ENCODE measurements at places on chromosomes 4 and X.

DNA sequence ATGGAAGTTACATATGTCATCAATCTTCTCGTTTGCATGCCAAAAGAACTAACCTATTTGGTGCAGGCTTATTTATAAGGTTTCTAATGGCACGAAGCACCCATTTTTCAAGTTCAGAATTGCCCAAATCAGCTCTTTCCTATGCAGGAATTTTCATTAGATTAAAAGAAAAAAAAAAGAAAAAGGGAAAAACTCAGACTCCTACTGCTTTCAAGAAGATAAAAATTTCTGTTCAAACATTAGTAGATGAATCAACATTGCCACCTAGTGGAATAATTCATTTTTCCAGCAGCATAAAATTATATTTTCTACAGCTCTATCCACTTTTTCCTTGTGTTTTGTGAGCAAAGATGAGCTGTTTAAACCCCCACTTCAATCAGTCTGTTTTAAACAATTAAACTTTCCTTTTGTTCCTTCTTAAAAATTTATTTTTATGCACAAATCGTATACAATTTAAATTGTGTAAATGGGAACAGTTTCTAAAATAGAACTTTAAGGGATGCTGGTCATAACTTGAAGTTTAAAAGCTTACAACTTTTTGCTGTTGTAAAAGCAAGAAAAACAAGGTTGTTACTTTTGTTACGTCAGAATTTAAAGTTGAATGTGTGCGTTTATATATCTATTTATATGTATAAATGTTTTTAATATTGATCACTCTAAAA lies 309.9 kb downstream of the ARAP2 start:
- DNase-seq = no peak

GRCh38 chr4:145132511-145133098 lies 34.5 kb downstream of the ABCE1 start:
- no peak for DNase-seq

- DNase-seq = peak; percentile 33
Measured at GRCh38 chrX:154097003-154097588, 421 bp downstream of the MECP2 start.

GRCh38 chr4:185754961-185755360 lies 57.0 kb downstream of the SORBS2 start:
- no peak for DNase-seq

DNA sequence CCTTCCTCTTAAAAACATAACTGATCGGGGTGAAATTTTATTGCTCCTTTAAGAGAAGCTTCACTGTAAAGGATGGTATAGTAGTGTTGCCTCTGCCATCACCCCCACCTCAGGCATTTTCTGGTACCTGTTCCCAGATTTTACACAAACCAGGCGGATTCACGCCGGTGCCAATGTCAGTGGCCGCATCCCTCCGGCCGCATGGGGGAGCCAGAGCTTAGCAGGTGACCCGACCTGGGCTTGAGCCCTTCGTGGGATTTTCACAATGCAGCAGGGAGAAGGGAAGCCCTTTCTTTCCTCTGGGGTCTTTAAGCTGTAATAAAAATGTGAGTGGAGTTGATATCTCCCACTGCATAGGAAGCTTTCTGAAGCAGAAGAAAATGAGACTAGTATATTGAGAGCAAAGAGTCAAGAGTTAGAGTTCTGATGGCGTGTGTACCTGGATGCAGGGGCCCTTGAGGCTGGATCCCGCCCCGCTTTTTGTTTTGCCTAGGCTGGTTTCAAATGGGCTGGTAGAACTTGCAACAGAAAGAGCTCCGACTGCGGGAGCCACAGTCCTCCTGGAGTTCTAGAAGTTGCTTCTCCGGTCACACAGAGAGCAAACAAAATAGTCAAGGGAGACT lies 59.4 kb downstream of the POLR2B start:
- DNase-seq = no peak

- DNase-seq = no peak
Measured at GRCh38 chr4:148349153-148349552, 93.1 kb downstream of the NR3C2 start.

DNA sequence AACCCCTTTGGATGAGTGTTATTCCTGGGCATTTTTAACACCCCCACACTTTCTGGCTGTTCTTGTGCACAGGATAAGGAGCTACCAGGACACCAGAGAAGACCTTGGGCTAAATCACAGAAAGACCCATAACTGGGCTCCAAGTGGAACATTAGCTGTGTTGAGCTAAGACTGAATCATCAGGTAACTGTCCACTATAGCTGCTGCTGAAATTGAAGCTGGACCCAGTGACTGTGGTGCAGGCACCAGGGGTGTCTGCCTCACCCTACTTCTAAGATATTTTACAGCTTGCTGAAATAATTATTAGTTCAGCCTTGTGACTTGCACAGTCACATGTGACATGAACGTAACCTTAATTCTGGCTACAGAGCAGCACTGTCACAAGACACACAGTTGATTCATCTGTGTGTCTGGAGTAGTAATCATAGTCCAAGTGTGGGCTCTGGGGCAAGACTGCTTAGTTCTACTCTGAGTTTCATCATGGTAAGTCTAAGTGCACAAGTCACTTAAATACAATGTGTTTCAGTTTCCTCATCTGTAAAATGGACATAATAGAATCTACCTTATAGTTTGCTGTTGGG lies 127.4 kb downstream of the SLC39A8 start:
- no peak for DNase-seq

DNA sequence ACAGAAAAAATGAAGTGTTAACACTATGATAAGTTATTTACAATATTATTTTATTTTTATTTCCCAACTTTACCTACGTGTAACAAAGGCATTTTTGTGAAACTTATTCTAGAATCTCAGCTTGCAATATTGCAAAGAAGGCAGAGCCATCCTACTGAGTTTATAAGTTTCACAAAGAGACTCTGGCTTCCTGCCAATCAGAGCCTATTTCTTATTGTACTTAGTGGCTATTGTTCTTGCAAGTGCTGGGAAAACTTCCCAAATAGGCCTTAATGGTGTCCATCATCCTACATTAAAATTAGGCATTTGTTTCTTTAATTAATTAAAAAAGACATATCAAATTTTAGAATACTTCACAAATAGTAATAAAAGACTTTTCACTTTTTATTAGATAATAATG lies 233.2 kb downstream of the EPHA5 start:
- DNase-seq = no peak

DNA sequence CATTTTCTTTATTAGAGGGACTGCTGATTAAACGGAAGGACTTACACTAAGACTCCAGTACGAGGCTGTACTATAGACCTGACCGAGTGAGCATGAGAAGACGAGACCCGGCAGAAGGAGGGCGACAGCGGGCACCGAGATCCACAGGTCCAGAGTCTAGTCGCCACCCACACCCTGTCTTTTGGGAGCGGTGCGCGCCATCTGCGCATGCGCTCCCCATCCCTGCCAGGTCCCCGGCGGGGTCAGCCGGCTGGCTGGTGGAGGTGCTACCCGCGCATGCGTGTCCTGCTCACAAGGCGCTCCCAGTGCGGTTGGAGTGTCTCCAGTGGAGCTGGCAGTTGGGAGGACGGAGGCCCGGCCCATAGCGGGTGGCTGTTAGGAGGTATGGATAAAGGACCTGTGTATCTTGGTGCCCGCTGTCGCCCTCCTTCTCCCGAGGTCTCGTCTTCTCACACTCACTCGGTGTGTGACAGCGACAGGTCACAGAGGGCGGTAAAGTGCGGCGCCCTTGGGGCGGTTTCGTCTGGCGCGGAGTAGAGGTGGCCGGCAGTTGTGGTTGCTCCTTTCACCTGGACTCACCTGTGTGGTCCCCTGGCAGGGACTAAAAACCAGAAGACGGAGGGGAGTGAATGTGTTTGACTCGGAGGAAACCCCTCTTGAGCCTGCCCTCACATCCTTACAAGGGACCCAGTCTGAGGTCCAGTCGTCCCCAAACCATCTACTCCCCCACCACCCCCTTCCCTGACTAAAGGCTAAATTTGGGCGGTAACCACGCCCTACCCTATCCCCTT lies 7.6 kb upstream of the HSD17B10 start:
- peak; percentile 30 for DNase-seq

- no peak for DNase-seq
Measured at GRCh38 chr4:168667376-168667775, 170.5 kb downstream of the PALLD start.

DNA sequence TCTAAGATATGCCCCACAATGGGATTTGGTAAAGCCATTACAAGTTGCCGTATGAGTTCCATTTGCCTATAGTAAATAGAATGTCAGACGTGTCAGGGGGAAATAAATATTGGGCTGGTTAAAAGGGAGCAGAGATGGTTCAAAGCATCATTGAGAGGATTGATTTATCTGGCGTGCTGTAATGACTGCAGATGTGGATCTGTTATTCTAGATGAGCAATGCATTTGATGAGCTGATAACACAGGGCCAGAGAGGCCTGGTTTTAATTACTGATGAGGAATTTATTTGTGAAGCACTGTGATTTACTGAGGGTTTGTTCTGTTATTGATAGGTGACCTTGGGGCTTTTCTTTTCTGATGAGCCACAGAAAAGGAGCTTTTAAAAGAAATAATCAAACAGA lies 62.5 kb downstream of the DACH2 start:
- no peak for DNase-seq

- no peak for DNase-seq
Measured at GRCh38 chr4:70473679-70474078, 1.7 kb downstream of the MUC7 start.

DNA sequence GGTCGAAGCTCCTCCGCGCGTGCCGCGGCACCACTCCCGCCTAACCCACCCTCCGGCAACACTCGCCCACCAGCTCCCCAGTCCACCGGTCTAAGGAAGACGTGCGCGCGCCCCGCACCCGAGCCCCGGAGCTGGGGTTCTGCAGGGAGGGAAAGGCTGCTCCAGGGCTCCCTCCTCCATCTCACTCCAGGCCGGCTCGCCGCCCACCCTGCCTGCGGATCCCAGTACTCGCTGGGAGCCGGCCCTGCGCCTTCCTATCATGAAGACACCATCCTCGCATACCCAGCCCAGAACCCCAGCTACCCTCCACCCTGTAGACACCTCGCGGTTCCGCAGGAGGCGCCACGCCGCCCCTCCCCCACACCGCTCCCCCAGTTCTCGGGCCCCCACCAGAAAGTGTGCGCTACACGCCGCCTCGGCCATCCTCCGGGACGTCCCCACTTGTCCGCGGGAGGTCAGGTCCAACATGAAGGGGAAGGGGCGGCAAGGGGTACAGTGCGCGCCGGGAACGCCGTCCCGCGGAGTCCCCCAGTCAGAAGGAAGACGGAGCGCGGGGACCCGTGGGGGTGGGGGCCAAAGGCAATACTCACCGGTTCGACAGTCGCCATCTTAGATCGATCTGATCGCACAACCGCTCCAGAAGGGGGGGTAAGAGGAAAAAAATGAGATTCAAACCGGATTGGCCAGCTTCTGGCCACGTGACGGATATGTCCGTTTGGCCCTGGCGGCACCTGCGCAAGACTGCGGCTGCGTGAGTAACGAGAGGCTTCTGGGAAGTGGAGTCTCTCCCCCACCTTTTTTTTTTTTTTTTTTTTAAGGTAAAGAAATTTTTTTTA lies at the start of gene EIF4E:
EIF4E (minus strand) TSS at position 629 of the 836 bp plus-strand sequence; CDS start at position 608, 21 bp downstream.
- peak; percentile 89 for DNase-seq

GRCh38 chrX:135015523-135016245 lies 6.7 kb downstream of the RTL8B start:
- DNase-seq = no peak

- no peak for DNase-seq
Measured at GRCh38 chr4:183763990-183764754, 105.1 kb downstream of the TRAPPC11 start.

GRCh38 chr4:93617606-93618005 lies 210.9 kb upstream of the ATOH1 start:
- DNase-seq = no peak

DNA sequence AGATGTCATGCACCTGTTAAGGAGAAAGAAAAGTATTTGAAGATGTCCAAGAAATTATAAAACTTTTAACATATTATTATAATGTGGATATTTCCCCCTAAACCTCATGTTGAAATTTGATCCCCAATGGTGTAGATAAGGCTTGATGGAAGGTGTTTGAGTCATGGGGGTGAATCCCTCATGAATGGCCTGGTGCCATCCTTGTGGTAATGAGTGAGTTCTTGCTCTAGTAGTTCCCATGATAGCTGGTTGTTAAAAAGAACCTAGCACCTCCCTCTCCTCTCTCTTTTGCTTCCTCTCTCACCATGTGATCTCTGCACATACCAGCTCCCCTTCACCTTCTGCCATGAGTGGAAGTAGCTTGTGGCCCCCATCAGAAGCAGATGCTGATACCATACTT lies 176.6 kb upstream of the NR3C2 start:
- no peak for DNase-seq

DNA sequence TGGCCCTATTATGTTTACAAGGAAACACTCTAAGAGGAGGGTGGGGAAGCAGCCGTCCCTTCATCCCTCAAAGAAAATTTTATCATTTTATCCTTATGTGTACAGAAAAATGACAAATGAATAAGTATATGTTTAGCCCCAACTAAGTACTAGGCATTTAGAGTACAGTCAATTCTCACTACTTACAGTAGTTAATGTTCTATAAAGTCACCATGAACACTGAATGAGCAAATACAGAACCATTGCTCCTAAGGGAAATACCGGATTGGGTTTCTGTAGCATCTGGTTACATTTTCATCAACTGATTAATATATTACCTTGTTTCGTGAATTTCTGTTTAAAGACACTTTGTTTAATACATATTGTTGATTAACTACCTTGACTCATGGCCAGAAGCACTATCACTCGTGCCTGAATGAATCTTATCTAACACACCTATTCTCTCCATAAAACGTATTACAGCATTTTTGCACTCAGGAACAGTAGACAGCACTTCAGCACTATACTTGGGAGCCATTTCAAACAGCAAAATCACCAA lies 109.3 kb downstream of the ASB9 start:
- DNase-seq = no peak

- no peak for DNase-seq
Measured at GRCh38 chr4:3148926-3149325, 74.4 kb downstream of the HTT start.

DNA sequence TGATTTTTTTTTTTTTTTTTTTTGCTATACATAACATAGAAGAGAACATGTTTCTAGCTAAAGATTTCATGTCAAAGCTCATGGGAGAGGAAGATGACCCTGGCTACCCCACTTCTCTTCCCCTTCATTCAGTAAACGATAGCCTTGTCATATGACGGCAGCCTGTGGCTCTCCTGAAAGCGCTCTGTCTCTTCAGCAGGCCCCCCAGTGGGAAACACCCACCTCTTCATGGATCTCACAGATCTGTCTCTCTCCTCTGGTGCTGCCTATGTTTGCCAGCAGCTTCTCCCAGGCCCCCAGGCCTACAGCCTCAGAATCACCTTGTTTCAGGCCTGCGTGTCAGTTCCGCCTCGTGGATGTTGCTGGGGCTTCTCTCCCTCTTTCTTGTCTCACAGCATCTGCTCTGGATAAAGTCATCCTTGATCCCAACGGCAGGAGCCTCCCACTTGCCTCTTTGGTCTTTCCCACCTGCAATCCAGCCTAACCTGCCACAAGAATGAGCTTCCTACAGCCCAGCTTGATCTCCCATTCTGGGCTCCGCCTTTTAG lies 34.6 kb downstream of the RHOH start:
- DNase-seq = no peak
